ENCODE measurements at places on chromosomes 12 and 14. TPM values are rescaled to one million over a fixed set of nuclear protein-coding genes. Genes with fewer than 3 reads are reported as not detected.

Gene CD4
- 22.4 TPM for total RNA-seq

DNA sequence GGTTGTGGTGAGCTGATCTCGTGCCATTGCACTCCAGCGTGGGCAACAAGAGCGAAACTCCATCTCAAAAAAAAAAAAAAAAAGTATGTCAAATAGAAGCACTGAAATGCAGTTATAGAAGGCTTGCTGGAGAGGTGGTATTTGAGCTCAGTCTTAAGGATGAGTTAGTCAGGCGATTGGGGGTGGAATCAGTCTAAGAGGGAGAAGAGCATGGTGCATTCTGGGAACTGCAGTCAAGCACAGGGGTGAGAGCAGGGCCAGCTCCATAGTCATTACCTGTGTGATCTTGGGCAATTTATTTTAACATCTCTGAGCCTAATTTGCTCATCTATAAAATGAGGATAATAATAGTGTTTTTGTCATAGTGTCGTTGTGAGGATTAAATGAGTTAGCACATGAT, 5.9 kb upstream of the GNB3 start:
- DNase-seq: no peak

DNA sequence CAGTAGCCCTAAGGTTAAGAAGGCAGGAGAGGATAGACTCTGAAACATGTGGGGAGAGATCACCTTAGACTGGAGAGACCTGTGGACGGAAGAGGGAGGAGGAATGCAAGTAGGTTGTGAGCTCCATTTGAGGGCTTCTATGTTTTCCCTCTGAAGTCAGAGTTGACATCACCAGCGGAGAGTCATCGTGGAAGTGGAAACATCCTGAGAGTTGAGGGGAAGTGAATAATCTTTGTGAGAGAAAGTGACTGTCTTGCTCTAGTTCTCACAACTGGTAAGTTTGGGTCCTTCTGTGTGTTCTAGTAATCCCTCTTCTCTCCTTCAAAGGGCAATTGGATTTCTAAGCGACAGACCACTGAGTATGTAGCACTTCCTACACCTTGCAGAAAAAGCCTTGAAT, 103.6 kb upstream of the CCND2 start:
- no peak for DNase-seq

Gene GSG1
- total RNA-seq: 0.56 TPM

DNA sequence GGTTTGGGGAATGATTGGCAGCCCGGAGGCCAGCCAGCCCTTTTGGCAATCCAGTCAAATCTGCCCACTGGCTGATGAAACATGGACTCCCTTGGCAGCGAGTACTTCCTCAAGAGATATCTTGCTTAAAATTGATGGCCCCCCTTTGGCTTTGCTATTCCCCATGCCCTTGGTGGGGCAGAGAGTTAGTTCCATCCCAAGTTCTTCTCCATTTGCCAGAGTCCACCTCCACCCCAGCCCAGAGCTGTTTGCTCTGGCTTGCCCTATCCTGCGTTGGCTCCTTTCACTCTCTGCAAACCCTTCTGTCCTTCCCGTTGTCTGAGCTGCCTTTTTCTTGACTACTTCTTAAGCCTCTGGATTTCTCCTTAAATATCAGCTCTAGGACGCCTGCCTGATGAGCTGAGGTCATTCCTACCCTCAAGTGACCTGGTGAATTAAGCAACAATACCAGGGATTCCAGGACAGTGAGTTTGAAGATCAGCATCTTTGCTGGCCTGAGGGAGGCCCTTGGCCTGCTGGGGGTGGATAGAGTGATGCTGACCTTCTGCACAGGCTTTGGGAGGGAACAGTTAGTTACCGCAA, 212.0 kb downstream of the CACNA1C start:
- no peak for DNase-seq

GRCh38 chr12:75995691-75996090, 35.9 kb downstream of the PHLDA1 start:
- DNase-seq: no peak

Measured in omental fat pad (tissue), 4 donors.